ENCODE measurements at places on chromosomes 6 and 20.

- DNase-seq, result no peak
These were observed 138.1 kb downstream of the TBXT start for GRCh38 chr6:166029506-166029905.

DNA sequence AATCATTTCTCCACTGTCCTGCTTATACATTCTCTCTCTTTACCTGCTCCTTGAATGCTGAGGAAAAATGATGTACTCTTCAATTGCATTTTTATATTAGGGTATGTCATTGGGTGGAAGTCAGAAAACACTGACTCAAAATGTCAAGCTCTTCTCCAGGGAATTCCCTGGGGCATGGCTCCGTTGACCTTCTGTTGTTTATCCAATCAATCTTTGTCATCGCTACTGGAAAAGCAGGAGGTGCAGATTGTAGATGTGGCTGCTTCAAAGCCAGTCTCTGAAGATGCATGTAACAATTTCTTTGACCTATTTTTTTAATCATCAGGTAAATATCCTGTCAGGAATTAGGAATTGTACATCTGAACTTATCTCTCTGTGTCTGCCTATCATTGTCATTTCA lies 63.9 kb upstream of the TENT5A start:
- no peak for DNase-seq

DNA sequence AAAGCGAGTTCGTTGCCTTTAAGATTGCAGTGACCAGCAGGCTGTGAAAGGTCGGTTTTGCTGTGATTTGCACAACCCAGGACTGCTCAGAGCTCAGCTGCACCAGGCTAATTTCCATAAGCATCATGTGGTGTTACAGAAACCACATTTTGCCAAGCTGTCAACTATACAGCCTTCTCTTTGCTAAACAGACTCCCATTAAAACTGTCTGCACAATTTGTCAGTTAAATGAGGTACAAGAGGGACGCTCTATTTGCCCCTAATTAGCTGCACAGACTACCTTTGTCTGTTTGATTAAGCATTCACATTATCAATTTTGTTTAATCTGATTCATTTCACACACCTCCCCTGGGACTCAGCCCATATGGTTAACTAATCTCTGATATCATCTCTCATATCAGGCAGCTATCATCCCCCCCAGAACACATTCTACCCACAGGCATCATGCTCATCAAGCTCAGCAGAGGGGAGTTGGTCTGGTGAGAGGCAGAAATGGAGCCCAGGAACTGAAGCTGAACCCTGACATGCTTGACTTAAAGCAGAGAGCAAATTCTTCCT lies 62.1 kb downstream of the OLIG3 start:
- no peak for DNase-seq

GRCh38 chr20:42361402-42361970 lies 743.3 kb upstream of the CHD6 start:
- DNase-seq, result no peak

- no peak for DNase-seq
These were observed 13.0 kb downstream of the FOXF2 start for GRCh38 chr6:1402369-1402768.

GRCh38 chr6:23797041-23797440 lies 329.0 kb upstream of the NRSN1 start:
- DNase-seq, result no peak

DNA sequence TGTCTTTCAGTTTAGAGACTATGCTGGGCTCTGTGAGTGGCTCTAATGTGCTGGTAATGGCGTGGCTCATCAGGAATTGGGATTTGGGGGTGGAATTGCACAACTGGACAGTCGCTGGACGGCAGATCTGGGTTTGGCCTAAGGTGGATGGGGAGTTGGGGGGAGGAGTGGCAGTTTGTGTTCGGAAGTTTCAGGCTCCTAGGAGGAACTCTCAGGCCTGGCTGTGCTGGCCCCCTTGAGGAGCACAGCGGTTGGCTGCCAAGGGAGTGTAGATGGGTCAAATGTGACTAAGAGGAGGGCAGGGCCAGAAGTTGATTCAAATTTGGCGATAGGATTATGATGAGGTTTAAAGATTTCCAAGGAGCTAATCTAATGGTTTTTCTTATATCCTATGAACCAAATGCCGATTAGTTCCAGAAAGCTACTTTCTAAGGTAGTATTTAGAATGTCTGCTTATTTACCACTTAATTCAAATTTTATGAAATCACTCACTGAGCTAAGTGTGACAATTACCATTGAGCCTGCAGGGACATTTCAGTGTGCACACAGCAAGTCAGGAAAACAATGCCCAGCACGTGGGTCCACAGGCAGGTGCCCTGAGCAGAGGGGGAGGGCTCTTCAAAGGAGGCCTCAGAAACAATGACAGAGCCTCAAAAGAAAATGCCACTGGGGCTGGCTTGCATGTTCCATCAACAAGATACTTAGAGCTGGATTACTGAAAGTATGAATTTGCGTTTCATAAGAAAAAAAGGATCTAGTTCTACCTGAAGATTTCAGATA lies 111.0 kb downstream of the GJA10 start:
- DNase-seq, result no peak

DNA sequence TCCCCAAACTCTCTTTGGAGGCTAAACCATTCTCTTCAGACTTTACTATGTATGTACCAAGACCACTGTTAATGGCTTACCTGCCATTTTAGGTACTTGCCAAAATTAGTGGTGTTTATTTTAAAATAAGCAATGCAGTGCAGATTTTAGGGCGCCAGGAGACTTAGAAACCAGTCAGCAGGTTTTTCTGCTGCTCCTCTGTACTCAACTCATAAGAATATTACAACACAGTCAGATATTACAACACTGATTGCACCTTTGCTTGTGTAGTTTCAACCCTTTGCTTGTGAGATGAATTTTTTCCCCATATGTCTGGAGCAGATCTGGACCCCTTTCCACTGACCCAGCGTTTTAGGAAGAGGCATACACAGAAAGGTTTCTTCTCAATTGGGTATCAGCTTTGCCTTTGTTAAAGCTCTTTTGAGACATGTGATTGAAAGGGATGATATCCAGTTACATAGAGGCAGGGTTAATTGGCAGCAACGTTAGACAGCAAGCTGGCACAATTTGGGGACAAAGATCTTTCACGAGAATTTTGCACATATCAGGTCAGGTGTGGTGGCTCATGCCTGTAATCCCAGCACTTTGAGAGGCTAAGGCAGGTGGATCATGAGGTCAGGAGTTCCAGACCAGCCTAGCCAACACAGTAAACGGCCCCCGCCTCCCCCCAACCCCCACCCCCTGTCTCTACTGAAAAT lies 6.2 kb downstream of the TTPAL start:
- DNase-seq, result no peak

DNA sequence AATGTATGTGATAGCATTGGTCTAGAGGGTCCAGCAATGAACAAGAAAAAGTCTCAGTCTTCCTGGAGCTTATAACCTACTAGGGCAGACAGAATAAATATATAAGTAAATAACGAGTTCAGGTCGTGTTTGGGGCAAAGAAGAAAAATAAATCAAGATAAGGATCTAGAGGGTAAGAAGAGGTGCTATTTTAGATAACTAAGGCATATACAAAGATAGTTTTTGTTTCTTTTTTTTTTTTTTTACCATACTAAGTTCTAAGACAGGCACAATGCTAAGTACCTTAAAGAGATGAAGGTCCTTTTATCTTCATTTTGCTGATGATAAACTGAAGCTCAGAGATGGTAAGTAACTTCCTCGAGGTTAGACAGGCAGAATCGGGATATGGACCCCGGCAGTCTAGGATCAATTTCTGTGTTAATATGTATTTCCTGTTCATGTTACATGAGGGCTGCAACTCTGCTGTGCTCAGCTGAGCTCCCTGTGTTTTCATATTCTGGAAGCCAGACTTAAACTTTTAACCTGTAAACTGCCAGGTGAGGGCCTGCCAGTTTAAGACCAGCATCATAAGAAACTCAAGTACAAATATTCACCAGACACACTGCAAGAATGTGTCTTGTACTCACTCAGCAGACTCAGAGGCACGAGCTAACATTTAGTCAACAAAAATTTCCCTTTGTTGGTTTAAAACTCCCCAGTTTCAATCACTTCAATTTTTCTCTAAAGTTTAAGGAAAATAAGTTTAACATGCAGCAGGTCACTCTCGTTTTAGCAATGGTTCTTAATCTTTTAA lies 23.3 kb downstream of the SESN1 start:
- no peak for DNase-seq

- DNase-seq, result no peak
These were observed 141.2 kb downstream of the FAM83B start for GRCh38 chr6:54987633-54988290.

DNA sequence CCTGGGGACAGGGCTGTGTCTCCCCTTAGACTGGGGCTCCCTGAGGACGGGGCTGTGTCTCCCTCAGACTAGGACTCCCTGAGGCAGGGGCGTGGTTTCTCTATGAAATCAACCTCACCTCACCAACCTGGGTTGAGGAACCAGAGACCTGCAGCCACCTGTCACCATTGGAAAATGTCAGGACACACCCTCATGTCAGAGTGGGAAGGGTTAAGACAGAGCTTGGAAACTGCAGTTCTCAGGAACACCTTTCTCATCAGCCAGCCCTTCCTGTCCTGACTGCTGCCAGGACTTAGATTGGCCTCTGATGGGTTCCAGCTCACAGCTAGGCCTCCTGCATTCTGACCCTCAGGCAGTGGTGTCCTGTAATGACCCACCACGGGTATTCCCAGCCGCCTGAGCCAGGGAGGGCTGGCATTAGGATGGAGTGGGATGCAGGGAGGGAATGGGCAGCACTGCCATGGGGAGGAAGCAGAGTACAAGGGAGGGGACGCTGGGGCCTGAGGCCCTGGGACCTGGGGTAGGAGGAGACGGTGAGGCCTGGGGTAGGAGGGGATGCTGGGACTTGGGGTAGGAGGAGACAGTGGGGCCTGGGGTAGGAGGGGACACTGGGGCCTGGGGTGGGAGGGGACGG lies 76.3 kb downstream of the MRPL14 start:
- DNase-seq, result no peak

GRCh38 chr6:101605874-101606273 lies 212.4 kb downstream of the GRIK2 start:
- no peak for DNase-seq

Measured in stimulated activated CD4-positive, alpha-beta T cell treated with anti-CD3 and anti-CD28 coated beads, TNF-alpha, amount 100 ng/mL, for 48 hours (primary cell).